ENCODE measurements at places on chromosomes 5 and 9. TPM values are rescaled to one million over a fixed set of nuclear protein-coding genes. Genes with fewer than 3 reads are reported as not detected.
A peak's percentile ranks its signal among the peaks of the same experiment; 100 is the strongest.

Gene SETD9
- 9.3 TPM for total RNA-seq

- no peak for DNase-seq
Measured at GRCh38 chr9:85715587-85715986, 26.2 kb downstream of the AGTPBP1 start.

Gene C5orf46
- 1.9 TPM for total RNA-seq

DNA sequence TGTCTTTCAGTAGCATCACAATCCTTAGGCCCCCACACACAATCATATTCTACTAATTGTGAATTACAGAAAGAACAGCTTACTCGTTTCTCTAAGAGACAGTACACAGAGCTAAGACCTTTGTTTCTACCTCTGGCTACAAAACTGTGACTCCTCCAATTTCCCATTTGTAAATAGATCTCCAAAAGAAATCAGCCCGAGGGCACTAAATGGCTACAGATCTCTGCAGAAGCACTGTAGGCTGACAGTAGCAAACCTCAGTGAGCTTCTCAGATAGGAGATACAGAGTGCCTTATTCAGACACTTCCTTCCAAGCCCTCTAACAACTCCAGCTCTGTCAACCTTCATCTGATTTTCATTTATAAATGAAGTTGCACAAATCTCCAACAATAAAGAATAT is 51.0 kb downstream of the EFNA5 start:
- DNase-seq, result no peak

- DNase-seq, result no peak
Measured at GRCh38 chr5:96516631-96517071, 83.6 kb upstream of the PCSK1 start.

Gene FAM81B
- not detected for total RNA-seq

GRCh38 chr5:132827943-132828673 is 2.3 kb downstream of the SHROOM1 start:
- DNase-seq, result no peak

GRCh38 chr9:102778746-102779145 is 216.4 kb upstream of the CYLC2 start:
- no peak for DNase-seq

Gene AMACR
- total RNA-seq, result 9.4 TPM

DNA sequence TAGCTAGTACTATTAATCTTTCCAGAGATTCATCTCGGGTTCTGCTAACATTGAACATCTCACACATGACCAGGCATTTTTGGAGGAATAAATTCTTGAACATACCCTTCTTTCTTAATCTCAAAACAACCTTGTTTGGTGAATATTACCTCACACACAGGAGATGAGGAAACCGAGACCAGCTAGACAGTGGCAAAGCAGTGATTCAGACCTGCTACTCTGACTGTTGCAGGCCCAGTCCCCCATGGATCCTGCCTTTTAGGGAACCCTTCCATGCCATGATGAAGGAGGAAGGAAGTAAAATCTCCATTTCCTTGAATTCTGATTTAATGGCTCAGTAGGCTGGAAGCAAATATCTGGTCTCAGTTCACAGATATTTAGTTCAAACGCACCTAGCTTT is 2.6 kb downstream of the PCSK5 start:
- no peak for DNase-seq

- no peak for DNase-seq
Measured at GRCh38 chr5:33725806-33726205, 166.0 kb downstream of the ADAMTS12 start.

- DNase-seq, result no peak
Measured at GRCh38 chr5:150209099-150209635, 19.3 kb downstream of the SLC6A7 start.

GRCh38 chr5:132753135-132753987 is 6.1 kb downstream of the CCNI2 start:
- no peak for DNase-seq

- DNase-seq, result no peak
Measured at GRCh38 chr5:82018462-82018861, 46.6 kb downstream of the ATG10 start.

DNA sequence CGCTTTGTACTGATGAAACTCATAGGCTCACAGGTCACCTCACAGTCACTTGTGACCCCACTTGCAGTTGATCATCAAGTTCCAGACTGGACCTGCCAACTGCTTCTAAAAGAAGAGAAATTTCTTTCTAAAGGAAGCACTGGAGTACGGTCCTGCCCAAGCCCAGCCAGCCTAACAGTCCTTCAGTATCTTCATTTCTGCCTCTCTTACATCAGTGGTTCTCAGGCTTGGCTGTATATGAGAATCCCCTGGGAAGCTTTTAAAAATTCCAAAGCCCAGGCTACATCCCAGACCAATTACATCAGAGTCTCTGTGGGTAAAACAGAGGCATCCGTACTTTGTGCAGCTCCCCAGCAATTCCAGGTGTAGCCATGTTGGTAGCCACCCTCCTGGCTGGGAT is 282.1 kb downstream of the NFIB start:
- DNase-seq, result no peak

DNA sequence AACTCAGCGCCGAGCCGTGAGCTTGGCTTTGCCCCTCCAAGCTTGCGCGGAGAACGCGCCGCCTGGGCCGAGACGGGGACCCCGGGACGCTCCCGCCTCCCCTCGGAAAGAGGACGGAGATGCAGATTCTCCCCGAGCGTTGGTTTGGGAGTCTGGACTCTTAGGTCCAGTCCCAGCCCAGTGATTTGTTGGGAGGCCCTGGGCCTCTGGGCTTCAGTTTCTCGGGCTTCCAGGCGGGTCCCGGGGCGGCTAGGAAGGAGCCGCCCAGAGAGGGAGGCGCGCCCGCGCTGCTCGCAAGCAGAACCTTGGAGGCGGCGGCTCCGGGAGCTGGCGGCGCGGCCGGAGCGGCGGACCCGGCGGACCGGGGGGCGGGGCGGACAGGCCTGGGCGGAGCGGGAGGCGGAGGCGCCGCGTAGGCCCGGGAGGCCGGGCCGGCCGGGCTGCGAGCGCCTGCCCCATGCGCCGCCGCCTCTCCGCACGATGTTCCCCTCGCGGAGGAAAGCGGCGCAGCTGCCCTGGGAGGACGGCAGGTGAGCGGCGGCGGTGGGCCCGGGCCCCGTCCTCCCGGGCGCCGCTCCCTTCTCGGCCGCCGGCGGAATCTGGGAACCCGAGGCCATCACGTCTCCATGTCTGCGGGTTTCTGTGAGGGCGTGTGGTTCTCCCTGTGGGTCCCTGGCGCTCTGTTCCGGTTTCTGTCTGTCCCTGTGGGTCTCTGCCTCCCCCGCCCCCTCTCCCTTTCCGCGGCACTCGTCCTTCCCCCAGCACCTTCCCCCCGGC is at the start of gene B4GALT7:
TSS of gene B4GALT7 (plus strand) at position 402 of the 777 bp plus-strand sequence. CDS start at position 481, 79 bp downstream.
- peak; percentile 96 for DNase-seq

- DNase-seq, result no peak
Measured at GRCh38 chr5:136056771-136057335, 28.1 kb downstream of the TGFBI start.

Gene ARID3C
- total RNA-seq, result not detected

Gene SLCO6A1
- total RNA-seq, result not detected

DNA sequence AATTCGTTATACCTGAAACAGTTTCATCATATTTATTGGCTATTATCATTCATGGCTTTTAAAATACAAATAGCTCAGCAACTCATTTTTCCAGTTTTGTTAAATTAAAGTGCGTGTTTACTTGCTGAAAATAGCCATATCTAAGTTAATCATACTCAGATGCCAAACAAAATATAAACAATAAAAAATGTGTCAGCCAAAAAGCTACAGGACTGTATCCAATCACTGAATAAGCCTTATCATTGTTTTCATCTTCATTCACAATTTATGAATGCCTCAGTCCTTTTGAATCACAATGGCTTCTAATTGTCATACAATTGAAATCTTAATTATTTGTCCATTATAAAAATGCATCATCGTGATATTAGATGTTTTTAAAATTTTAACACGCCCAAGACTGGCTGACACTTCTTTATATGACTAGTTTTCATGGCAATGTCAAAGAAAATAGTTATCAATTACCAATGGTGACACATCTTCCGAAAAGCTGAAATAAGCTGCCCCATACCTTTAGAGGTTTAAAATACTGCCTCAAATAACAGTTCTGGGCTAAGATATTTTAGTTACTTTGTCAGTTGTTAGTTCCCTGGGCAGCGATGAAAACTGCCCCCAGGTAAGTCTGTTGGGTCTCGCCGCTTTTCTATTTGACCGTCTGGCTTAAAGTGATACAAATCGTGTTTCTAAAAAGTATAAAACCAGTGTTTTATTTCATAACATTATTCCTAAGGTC is 1.8 kb downstream of the NFIB start:
- no peak for DNase-seq

Gene MACIR
- 4.8 TPM for total RNA-seq

GRCh38 chr5:17276445-17276844 is 59.0 kb downstream of the BASP1 start:
- no peak for DNase-seq

GRCh38 chr9:19151425-19152159 is 24.3 kb upstream of the PLIN2 start:
- DNase-seq, result no peak

Gene CRAT
- 53.8 TPM for total RNA-seq

DNA sequence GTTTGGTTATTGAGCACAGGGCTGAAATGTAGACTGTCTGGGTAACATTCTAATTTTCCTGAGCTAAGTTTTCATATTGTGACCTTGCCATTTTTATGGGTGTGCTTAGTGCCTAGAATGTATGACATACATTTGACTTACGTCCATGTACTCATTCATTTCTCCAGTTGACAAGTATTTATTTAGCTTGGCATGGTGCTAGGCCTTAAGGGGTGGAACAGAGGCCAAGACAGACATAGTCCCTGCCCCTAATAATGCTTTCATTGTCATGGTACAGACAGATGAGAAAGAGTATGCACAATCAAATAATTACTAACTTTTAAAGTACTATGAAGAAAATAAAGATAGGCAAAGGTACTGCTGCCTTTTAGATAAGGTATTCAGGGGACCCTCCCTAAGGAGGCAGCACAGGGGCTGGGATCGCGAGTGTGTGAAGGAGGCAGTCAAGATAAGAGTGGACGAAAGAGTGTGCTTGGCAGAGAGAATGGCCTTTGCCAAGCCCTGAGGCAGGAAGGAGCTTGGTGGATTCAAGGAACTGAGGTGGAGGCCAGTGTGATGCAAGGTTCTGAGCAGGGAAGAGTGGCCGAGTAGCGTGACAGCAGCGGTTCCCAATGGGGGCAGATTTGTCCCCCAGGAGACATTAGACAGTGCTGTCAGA is 128.0 kb downstream of the PIP5K1B start:
- no peak for DNase-seq

DNA sequence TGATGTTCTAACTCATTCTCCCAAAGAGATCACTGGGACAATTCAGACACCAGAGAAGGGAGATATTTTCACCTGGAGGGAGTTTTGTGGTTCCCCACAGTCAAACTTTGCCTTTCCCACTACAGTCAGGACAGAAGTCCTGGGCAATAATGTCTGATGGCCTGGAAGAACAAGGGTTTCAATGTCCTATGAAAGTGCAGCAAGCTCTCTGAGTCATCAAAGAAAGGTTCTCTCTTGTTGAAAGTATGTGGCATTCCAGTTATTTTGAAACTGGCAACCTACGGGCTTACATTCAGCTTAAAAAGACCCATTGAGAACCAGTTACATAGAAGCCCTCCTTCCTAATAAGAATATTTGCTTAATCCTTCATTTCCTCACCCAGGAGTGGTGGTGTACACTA is 103.9 kb downstream of the INSYN2B start:
- no peak for DNase-seq

Gene PFN3
- total RNA-seq, result not detected

DNA sequence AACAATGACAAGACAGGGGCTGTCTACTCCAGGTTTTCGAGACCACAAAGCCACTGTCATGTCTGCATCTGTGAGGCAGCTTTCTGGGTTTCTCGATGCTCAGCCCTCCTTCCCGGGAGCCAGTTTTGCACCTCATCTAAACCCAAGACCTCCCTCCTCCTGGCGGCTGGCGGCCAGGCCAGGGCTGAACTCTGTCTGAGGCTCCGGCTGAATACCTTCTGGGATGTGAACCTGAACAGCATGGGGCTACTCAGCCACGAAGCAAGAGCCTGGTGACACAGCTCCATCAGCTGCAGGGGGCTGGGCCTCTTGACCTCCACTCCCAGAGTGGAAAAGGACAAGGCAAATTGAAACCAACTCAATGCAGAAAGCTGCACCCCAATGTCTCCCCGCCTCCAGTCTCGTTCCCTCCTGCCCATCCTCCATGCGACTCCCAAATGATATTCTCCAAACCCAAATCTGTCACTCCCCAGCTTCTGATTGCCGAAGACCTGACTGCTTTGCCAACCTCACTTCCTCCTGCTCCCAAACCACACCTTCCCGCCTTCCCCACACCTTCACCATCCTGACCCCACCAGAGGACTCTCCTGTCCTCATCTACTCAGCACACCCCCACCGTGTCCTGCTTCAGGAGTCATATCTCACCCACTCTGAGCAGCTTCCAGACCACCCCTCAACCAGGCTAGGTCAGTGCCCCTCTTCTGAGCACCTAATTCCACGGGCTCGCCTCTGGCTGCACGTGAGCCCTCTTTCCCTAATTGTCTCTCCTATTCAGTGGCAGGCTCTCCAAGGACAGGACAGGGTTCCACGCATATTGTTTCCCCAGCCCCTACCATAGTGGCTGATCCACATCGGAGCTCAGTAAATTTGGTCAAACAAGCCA is 4.5 kb downstream of the ANKS6 start:
- DNase-seq, result peak; percentile 48

- no peak for DNase-seq
Measured at GRCh38 chr9:6055216-6055615, 39.8 kb upstream of the RANBP6 start.

- no peak for DNase-seq
Measured at GRCh38 chr9:19336166-19336565, 43.9 kb downstream of the RPS6 start.

Gene PLAC8L1
- 0.43 TPM for total RNA-seq

Gene LCN15
- total RNA-seq, result not detected

DNA sequence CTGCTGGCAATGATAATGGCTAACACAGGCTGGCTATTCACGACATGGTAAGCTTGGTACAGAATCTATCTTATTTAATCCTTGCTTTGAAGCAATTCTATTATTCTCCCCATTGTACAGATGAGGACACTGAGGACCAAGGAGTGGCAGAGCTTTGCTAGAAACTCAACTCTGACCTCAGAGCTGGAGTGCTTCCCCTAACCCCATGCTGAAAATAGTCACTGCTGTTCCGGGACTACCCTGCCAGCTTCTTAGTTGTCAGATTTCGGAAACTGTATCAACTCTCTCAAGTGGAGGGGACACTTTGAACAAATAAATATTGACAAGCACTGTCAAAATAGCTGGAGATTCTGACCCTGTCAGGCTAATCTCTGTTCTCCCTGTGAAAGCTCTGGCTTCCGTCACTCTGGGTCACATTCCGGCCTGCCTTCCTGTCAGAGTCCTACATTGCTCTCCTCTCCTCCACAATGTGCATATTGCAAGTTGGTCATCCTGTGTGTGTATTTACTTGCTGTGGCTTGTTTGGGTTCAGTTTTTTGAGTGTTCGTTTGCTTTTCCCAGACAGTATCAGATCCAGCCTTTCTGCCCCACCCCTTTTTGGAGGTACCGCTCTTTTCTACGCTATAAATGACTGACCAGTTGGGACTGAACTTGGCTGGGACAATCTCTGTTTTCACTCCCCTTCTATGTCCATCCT is 134.3 kb upstream of the MAP1B start:
- DNase-seq, result no peak

GRCh38 chr5:59575648-59576445 is 317.7 kb downstream of the PDE4D start:
- no peak for DNase-seq

Gene CARD6
- 14.9 TPM for total RNA-seq

All from posterior vena cava (tissue), 2 donors.